ENCODE measurements at places on chromosomes 3 and 15.
A peak's percentile ranks its signal among the peaks of the same experiment; 100 is the strongest.

DNA sequence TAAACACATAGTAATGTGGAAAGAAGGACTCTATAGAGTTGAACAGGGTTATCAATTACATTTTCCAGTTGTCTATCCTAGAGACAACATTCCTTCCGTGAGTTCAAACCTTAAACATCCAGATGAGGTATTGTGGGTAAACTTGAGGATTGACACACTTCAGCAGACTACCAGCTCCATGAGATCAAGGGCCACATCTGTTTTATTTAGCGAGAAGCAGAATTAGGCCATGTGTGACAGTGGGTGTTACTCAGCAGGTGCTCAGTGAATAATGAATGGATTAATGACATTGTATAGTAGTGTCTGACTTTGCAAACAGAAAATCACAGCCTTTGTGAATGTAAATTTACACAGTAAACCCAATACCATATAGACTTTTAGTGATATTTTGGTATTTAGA lies 941.1 kb upstream of the CFAP20DC start:
- DNase-seq: no peak

- no peak for DNase-seq
Observed at GRCh38 chr15:79185199-79185598, 94.6 kb upstream of the RASGRF1 start.

- DNase-seq: peak; percentile 95
Observed at GRCh38 chr15:41495736-41496599, 2.3 kb downstream of the ITPKA start.

- no peak for DNase-seq
Observed at GRCh38 chr3:11006986-11007933, 14.7 kb downstream of the SLC6A1 start.

DNA sequence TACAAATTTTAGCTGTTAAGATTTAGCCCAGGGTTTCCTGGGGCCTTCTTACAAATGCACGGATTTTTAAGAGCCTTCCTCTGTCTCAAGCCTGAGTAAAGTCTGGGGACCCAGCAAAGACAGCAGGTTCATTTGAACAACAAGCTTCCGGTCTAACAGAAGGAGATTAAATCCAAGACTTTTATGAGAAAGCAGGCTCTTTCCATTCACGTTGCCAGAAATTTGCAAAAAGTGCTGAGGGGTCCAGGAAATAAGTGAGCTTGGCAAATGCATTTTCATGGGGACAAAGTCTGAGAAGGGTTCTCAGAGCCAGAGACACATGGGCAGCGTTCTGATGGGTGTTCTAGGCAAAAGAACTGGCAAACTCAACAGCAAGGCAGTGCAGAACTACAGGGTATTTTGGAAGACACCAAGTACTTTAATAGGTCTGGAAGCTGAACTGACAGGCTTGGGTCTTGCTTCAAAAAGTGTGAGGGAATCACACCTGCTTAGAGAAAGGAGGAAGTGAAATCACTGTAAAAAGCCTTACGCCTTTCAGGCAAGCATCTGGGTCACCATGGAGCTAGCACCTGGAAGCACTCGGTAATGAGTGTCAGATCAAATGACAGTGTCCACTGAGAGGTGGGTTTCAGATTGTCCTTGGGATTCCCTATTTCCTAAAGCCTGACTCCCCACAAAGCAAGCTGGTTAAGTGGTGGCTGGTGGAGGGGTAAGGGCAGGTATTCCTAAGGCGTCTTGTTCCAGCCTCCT lies 115.8 kb upstream of the ARHGEF3 start:
- no peak for DNase-seq

- no peak for DNase-seq
Observed at GRCh38 chr3:89434621-89435380, 327.4 kb downstream of the EPHA3 start.

- peak; percentile 50 for DNase-seq
Observed at GRCh38 chr3:152269831-152270734, 1.4 kb downstream of the MBNL1 start.

DNA sequence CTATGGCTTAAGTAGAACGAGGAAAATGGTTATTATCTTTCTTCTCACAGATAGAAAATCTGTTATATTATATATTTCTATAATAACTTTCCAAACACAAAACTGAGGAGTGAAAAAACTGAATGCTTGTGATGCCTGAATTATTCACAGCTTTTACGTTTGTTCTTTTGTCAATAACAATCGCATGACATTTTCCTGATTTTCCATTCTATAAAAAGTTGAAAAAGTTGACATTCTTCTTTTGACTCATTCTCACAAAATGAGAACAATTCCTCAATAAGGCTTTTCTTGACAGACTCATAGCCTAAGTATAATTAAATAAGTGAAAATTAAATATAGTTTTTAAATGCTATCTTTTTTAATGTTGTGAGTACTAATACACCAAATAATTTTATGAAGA lies 288.8 kb upstream of the TGFBR2 start:
- no peak for DNase-seq

DNA sequence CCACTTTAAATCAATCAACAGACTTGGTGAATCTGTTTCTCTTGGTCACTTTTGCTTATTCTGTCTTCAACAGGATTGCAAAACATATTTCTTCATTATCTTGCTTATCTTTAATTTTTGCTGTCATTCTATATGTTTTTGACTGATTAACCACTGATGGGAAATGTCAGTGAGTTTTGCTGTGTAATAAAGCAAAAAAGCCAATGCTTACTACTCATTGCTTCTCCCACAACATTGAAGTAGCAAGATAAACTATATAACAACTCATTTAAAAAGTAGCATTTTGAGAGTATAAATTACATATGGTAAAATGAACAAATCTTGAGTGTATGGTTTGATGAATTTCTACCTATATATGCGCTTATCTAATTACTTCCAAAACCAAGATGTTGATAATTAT lies 892 bp downstream of the CD200R1L start:
- no peak for DNase-seq

DNA sequence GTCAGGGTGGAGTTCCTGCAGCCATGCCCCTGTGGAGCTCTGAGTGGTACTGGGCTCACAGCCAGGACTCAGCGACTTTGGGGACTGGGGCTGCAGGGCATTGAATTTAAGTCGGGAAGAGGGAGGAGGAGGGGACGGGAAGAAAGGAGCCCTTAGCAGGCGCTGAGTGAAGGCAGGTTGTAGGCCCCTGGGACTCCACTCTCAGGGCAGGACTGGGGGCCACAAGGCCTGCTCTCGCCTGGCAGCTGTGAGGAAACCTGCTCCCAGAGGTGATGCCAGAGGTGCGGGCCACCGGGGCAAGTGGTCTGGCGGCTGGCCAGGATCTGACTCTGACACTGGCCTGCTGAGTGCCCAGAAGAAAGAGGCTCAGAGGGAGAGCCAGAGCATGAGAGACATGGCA lies 73.5 kb downstream of the EPHB3 start:
- no peak for DNase-seq

GRCh38 chr3:171532294-171532693 lies 72.1 kb upstream of the TNIK start:
- DNase-seq: no peak

DNA sequence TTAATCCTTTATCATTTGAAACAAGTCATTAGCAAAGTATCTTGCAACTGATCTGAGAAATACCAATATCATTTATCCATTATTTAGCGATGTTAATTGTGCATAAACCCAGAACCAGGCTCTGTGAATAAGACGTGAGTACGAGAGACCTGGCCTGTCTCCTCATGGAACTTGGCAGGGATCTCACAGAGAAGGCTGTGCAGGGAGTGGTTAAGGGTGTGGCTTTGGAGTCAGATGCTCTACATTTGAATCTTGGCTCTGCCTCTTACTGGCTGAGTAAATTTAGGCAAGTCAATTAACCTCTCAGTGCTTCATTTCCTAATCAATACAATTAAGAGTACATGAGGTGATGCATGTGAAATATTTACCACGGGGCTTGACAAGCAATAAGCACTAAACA lies 39.9 kb upstream of the TBL1XR1 start:
- no peak for DNase-seq

GRCh38 chr15:79211481-79211880 lies 71.0 kb upstream of the ANKRD34C start:
- no peak for DNase-seq

DNA sequence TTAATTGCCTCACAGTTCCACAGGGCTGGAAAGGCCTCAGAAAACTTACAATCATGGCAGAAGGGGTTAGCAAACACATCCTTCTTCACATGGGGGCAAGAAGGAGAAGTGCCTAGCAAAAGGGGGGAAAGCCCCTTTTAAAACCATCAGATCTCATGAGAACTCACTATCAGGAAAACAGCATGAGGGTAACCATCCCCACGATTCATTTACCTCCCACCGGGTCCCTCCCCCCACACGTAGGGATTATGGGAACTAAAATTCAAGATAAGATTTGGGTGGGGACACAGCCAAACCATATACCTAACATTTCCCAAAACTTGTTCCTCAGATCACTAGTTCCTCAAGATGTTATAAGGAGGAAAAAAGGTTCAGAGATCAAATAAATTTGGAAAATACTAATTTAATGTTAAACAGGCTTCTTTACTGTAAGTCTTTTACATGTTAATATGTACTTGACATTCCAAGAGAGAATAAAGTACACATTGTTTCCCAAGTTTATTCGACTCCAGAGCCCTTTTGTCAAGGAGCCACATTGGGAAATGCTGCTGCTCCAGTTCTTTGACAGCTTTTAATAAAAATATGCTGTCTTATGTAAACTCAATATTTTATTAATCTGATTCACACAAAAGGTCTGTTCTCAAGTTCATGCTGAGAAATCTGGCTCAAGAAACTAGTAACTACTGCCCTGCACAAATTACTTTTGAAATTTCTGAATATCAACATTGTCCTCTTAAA lies 17.8 kb downstream of the HERC1 start:
- DNase-seq: no peak
